Suppressor macrophage treated with lipopolysaccharide for 4 hours (primary cell): ENCODE measurements at places on chromosomes 11 and 22.

DNA sequence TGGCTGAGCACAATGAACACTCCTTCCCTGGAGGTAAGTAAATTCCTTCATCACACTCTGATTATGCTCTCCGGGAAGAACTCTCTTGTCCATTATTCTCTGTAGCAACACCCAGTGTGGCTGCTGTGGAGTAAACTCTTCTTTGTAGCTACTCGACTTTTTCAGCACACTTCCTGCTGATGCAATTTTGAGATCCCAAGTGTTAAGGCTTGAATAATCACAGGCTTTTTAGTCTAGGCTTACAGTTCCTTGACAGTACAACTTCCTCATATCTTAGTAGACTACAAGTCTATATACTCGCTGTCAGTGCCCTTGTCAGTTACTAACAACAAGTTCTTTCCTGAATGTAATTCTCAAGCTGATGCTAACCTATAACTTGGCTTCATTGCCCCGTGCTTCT, 301.8 kb upstream of the API5 start:
- DNase-seq, result no peak

- no peak for DNase-seq
These were observed 103.7 kb downstream of the VPREB1 start for GRCh38 chr22:22348127-22348814.

- DNase-seq, result no peak
These were observed 65.3 kb downstream of the PRDM11 start for GRCh38 chr11:45211732-45212131.

- no peak for DNase-seq
These were observed 19.4 kb downstream of the PTPN5 start for GRCh38 chr11:18772211-18772610.

GRCh38 chr11:93783765-93784144, 327 bp upstream of the MED17 start:
- DNase-seq, result no peak

GRCh38 chr11:87033561-87033960, 4.2 kb upstream of the TMEM135 start:
- no peak for DNase-seq

GRCh38 chr11:117019871-117020270, 78.4 kb downstream of the SIK3 start:
- DNase-seq, result no peak

- DNase-seq, result peak; percentile 27
These were observed 6.3 kb downstream of the CD44 start for GRCh38 chr11:35145271-35145670.

- no peak for DNase-seq
These were observed 1.0 kb upstream of the SEC14L4 start for GRCh38 chr22:30506507-30506968.

DNA sequence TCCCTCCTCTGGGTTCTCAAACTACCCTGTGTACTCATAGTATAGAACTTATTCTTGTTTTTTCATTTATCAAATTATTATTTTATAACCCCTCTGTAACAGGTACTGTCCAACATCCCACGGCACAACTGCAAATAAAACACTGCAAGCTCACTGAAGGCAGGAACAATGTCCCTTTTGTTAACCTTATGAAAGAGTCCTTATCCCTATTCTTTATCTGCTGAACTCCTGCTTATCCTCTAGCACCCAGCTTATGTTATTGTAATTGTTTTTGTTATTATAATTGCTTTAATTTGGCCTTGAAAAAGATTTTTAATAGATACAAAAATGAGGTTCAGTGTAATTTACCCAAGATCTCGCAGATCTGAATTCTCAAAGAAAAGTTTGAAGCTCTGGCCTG, 130.4 kb downstream of the MSANTD4 start:
- no peak for DNase-seq

DNA sequence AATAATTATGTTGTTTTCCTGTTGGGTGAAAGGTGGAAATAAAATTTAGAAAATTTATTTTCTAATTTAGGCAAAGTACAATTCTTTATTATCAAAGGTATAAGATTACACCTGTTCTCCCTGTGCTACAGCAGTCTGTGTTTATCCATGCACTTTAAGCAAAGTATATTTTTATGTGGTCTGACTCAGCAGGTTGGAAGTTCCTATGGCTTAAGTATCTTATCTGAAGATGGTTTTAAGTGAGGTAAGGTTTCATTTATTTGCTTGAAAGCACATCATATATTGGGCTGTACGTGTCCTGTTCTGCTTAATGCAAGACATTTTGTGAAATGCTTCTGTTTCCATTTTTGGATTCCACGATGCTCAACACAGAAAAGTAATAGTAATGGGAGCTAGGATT, 14.6 kb downstream of the PPME1 start:
- DNase-seq, result no peak

GRCh38 chr11:60747359-60747873, 9.3 kb upstream of the MS4A15 start:
- no peak for DNase-seq

DNA sequence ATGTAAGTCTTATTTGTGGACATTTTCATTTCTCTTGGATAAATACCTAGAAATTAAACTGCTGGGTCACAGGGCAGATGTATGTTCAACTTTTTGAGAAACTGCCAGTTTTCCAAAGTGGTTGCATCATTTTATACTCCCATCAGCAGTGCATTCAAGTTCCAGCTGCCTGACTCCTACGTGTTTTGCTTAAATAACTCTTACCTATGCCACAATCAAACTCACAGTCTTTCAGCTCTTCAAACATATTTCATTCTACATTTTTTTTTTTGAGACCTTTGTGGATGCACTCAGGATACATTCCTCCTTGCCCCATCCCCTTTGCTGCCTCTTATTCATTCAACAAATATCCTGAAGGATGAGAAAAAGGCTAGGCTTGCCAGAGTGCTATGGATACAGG, 9.2 kb downstream of the TCF20 start:
- no peak for DNase-seq

GRCh38 chr11:93577286-93577685, 34.1 kb upstream of the SMCO4 start:
- no peak for DNase-seq

GRCh38 chr11:3609416-3610265, 32.2 kb downstream of the ART5 start:
- DNase-seq, result peak; percentile 67

- DNase-seq, result no peak
These were observed 8.4 kb upstream of the ALG8 start for GRCh38 chr11:78147807-78148206.

DNA sequence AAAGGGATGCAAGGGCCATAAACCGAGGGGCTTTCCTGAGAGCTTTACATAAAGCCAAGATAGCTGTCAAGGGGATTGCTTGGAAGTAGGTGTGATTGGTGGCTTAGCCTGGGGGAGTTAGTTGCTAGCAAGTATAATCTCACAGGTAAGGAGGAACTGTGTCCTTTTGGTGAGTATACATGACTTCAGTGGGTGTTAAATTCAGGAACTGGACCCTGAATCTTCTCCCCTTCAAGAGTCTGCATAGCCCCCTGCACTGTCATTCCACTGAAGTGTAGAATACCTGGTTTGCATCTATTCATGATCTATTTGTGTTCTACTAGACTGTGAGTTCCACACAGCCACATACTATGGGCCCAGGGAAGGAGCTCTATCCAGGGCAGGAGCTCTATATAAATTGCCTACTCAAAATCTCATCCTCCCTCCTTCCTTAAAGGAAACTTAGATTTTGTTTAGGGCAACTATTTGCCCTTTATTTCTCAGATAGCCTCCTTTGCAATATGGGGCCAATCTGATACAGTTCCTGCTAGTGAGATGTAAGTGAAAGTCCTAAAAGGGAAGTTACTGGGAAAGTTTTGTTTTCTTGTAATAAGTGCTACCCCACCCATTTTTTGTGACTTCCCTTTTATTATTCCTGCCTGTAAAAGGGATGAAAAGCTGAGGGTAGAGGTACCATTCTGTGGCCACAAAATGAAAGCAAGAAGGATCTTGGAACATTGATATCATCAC, 120.5 kb downstream of the PGR start:
- peak; percentile 17 for DNase-seq

- no peak for DNase-seq
These were observed 5.3 kb downstream of the OR51F2 start for GRCh38 chr11:4826425-4826824.

DNA sequence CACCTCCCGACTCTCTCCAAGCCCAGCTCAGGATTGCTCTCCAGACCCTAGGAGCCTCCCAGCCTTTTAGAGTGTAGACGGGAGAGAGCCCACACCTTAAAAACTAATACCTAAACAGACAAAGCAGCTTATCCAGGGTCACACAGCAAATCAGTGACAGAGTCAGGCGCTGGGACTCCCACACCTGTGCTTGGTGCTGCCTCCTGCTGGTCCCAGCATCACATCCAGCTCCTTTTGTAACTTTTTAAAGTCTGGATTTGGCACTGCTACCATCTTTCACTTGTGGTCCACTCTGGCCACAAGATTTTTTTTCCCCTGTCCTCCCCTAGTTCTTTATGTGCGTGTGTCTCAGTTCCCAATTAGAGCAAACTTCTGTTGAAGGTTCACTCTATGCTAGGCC, 4.7 kb downstream of the ANO1 start:
- DNase-seq, result no peak

DNA sequence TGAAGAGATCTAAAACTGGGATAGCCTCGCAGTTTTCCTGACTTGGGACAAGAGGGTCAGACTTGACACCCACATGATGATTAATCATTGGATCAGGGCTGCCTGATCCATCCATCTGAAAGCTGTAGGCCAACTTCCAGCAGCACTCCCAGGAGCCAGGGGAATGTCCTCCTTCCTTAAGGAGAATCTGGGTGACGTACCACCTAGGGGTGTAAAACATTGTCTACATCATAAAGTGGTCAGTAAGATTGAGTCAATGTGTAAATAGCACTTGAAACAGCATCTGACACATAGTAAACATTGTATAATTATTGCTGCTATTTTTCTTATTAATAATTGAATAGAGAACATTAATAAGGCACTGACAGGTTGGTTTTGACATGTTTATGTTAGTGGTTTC, 392.8 kb downstream of the JRKL start:
- no peak for DNase-seq

- peak; percentile 56 for DNase-seq
These were observed 317.8 kb downstream of the NTM start for GRCh38 chr11:131688048-131688693.

DNA sequence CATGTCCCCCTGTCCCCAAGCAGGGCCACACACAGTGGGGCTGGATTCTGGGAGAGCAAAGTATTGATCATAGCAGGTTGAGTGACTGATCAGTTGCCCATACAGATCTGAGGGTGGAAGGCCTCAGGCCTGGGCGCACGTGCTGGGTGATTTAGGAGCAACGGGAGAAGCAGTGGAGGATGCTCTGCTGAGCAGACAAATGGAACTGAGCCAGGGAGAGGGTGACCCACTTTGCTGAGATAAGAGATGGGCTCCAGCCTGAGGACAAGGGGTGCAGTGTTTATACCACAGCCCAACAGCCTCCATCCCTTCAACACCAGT, 15.0 kb downstream of the GNAZ start:
- no peak for DNase-seq

- no peak for DNase-seq
These were observed 214.3 kb downstream of the NXPE2 start for GRCh38 chr11:114892381-114893197.

DNA sequence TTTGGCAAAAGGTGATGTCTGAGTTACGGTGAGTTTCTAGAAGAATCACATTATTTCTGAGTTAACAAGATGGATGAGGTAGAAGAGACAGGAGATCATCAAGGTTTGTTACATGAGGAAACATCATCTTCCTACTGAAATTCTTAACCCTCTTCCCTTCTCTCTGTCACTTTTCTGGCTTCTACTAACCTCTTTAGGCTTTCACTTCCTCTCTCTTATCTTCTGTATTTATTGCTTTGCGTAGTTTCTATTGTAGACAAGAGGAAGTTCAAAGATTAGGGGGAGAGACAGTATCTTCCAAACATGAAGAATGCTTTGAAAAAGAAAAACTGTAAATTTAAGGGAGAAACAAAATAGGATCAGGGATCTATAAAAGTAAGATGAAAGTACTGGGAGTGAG, 75.4 kb downstream of the TRPC6 start:
- no peak for DNase-seq

DNA sequence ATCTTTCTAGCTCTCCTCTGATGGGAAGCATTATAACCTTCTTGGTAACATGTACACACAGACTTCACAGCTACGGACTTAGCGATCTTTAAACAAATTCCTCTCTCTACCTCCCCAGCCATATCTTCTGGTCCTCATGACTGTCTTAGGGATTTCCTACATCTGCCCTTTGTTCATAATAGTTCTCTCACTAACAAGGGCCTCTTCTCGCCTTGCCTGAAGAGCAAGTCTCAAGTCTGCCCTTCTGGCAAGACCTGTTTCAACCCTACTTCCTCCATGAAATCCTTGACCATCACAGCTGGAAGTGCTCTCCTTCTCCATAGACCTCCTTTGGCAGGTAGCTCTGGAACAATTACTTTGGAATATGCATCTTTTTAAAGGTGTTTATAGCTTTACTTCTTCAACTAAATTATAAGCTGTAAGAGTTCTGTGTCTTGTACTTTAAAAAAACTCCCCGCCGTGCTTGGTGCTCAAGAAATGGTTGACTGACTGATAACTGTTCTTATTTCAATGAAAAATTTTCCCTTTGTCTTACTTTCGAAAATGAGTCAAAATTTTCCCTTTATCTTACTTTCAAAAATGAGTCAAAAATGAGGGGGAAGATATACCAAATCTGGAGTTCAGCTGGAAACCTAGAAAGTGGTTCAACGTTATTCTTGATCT, 34.7 kb downstream of the SNX19 start:
- no peak for DNase-seq

- DNase-seq, result no peak
These were observed 341.0 kb downstream of the DYNC2H1 start for GRCh38 chr11:103450241-103450640.

DNA sequence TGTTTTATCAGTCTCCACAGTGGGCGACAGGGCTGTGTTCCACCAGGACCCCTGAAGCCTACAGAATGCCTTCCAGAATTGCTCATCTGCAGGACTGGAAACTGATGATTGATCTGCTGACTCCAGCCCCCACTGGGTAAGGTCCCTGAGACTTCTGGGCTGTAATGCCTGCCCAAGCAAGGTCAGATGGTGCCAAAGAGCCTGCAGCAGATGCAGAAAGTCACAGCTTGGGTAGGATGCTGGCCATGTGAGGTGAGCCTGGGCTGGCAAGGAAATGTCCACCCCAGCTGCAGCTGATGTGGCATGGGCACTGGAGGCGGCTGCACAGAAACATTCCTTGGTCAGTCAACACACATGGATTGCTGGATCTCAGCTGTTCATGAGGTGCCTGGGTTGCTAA, 30.9 kb downstream of the LRRC32 start:
- DNase-seq, result no peak

DNA sequence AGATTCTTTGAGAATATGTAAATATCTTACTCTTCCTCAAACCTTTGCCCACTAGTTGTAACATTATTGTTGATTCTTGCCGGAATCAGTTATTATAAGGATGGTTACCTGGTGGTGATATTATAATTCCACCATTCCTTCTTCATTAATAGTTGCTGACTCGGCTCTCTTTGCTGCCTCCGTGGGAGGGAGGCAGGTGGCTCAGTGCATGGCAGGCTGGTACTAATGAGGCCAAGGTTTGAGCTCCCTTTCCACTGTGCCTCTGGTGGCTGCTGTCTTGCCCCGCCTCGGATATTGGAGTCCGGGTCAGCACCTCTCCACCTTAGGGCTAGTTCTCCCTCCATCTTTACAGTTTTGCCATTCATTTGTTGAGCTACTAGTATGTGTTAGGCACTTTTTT, 12.7 kb downstream of the CD6 start:
- no peak for DNase-seq

GRCh38 chr11:35571696-35572095, 46.3 kb upstream of the PAMR1 start:
- no peak for DNase-seq

GRCh38 chr11:35969089-35970042, 25.5 kb downstream of the LDLRAD3 start:
- no peak for DNase-seq

- DNase-seq, result no peak
These were observed 7.5 kb upstream of the ANKRD13D start for GRCh38 chr11:67281552-67282150.
